MM.1S (cell line): ENCODE measurements at places on chromosomes 16 and 17.

DNA sequence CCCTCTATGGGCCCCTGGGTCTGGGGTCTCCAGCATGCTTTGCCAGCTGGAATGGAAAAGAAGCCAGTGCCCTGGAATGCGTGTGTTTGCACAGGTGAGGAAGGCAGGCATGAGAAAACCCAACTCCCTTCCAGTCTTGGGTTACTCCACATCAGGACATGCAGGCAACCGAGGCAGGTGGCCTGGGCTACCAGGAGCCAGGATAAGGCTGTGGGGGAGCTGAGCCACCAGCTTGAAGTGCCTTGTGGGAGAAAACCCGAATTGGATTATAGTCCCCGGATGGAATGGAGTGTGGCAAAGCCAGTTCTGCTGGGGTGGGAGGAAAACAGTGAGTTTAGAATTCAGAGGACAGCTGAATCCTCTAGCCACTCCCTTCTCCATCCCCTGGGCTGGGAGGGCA lies 7.2 kb downstream of the SRCIN1 start:
- DNase-seq, result peak; percentile 72

DNA sequence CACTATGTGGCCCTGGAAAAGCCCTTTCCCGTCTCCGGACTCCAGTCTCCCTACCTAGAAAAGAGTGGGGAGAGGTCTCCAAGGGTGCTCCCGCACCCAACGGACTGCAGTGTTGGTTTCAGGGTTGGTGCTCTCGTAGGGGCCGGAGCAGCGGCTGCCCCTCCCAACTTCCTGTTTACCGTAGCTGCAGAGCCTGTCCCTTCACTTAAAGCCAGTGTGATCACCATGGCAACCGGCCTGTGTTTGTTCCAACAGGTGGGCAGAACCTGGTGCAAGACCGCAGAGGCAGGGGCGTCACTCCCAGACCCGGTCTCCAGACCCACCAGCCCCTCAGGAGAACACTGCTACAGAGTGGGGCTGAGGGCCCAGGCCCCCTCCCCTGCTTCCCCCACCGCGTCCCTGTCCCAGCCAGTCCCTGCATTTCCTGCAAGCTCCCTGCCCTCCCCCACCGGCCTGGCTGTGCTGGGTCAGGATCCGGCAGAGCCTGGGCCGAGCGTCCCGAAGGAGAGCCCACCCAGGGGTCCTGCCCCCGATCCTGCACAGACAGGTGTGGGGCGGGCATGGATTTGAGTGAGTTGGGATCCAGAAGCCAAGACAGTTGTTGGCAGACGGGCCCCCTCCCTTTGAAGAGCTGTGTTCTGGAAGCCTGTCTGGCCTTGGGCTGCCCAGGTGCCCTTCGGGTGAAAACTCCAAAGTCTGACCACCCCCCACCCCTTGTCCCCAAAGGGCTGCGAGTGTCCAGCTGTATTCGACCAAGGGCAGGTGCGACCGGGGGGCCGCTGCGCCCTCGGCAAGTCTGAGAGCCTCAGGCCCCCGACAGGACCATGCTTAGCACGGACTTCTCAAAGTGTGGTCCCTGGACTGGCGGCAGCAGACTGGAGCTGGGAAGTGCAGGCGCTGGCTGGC lies 1.5 kb upstream of the BAIAP3 start:
- DNase-seq, result peak; percentile 93

DNA sequence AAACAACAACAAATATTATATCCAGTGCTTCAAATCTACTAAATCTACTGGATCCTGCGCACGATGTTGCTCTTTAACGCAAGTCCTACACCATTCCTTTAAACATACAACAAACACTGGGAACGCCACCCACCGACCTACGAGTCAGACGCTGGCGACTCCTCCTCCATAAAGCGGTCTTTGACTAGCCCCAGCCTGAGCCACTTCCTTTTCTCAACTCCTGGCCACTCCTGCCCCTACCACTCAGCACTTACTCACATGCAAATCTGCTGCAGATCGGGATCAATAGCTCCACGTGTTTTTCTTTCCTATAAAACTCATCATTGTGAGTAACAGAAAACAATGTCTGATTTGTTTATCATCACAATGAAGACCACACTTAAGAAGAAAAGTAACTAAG lies 32.8 kb upstream of the MNT start:
- DNase-seq, result no peak

DNA sequence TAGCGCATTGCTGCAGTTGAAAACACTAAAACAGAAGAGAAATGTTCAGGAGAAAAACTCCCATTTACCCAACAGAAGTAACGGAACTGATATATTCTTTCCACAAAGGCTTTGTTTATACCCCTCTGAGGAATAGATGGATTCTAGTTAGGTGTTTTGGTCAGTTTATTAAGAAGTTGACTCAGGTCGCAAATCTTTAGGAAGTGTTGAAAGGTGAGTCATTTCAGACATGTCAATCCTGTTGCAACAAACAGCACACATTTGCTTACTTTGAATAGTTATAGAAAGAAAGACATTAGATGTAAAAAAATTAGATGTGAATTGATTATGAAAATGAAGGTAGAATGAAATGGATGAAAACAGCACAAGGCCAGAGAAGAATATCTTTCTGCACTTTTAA lies 941.0 kb downstream of the KCNJ2 start:
- no peak for DNase-seq

GRCh38 chr16:80231888-80232287 lies 308.9 kb upstream of the DYNLRB2 start:
- no peak for DNase-seq

- no peak for DNase-seq
Measured at GRCh38 chr17:83150369-83151055, 71.1 kb downstream of the METRNL start.

DNA sequence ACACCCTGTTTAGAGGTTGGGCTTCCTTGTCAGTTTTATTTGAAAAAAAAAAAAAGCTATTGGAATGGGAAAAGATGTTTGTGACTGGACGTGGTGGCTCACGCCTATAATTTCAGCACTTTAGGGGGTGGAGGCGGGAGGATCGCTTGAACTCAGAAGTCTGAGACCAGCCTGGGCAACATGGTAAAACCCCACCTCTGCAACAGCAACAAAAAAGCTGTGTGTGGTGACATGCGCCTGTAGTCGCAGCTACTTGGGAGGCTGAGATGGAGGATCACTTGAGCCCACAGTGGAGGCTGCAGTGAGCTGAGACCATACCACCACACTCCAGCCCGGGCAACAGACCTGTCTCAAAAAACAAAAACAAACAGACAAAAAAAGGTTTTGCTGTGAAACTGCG lies 66.1 kb upstream of the SIAH1 start:
- no peak for DNase-seq

DNA sequence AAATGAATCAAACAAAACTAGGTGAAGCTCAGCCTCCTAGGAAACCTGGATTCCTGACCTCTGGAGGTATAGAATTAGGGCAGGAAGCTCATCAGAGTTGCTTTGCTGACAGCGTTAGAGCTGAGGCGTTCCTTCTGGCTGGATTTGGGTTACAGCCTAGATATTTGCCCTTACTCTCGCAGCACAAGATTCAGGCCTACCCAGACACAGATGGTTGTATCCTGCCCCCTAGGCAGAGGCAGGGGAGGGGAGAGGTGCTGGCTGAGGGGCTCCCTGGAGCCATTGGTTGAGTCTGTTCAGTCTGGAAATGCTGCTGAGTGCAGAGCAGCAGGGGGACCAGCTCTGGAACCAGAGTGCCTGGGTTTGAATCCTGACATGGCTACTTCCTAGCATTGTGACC lies 78.4 kb downstream of the MPRIP start:
- no peak for DNase-seq

DNA sequence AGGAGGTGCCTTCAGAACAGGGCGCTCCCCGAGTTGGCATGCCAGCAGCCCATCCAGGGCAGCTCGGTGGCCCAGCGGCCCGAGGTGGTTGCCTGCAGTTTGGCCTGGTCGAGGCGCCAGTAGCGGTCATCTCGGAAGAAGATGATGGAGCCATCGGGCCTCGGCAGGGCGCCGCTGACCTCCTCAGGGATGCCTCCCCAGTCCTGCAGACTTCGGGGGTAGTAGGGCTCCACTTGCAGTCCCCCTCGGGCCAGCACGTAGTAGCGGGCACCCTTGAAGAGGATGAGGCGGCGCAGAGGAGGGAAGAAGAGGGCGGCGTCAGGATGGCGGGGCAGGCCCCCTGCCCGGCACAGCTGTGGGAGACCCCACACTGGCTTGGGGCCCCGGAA lies 5.8 kb downstream of the C17orf50 start:
- no peak for DNase-seq

- peak; percentile 71 for DNase-seq
Measured at GRCh38 chr17:56319531-56319930, 166.3 kb downstream of the ANKFN1 start.

GRCh38 chr16:70752426-70752825 lies 48.5 kb downstream of the VAC14 start:
- DNase-seq, result no peak

DNA sequence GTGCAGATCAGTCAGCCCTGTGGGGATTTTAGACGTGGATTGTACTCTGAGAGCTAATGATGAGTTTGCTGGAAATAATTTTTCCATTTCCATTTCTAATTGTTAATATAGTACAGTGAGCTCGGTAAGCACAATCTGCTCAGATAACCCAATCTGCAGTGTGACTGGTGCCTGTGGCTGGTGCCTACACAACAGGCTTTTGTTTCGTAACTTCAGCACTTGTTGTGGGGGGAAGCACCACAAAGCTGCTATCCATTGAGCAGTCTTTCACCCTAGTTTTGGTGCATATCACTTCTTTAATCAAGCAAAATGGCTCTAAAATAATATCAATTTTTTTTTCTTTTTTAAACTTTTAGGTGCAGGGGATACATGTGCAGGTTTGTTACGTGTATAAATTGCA lies 534.9 kb upstream of the HSBP1 start:
- no peak for DNase-seq

DNA sequence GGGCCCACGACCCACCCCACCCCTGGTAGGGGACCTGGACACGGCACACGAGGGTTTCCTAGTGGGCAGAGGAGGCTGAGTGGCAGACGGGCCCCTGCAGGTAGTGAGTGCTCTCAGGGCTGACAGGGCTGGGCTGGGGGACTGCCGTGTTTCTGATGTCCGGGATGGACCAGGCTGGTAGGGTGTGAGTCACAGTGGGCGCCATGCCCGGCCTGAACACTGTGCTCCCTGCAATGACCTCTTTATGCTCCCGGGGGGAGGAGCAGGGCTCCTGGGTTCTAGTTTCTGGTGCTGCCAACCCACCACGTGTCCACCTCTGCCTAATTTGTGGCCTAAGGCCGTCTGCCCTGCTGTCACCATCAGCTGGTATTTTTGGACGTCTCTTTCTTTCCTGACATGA lies 26.3 kb downstream of the ARHGAP23 start:
- DNase-seq, result no peak

- no peak for DNase-seq
Measured at GRCh38 chr16:52494621-52495020, 52.3 kb downstream of the TOX3 start.

DNA sequence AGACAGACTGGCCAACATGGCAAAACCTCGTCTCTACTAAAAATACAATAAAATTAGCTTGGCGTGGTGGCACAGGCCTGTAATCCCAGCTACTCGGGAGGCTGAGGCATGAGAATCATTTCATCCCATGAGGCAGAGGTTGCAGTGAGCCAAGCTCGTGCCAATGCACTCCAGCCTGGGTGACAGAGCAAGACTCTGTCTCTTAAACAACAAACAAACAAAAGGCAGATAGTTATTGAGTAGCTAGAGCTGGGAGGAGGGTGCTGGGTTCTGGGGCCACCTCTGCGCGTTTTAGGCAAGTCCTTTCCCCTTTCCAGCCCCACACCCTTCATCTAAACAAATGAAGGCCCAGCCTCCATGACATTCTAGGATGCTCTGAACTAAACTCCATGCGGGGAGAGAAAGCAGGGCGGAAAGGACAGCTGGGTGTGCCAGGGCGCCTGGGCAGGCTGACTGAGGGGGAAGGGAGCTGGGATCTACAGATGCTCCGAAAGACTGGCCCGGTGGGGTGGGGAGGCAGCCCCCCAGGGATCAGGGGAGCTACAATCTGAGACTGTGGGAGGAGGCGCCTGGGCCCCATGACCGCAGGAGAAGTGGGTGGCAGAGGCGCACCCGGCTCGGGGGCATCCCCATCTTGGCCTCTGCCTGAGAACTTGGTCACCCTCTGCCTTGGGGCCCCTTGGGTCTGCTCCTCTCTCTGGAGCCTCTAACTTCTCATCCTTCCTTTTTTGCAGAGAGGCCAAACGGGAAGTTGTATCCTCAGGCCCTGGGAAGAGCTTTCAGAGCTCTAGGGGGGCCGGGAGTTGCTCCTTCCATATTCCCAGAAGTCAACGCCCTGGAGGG lies 910 bp downstream of the ITGAL start:
- DNase-seq, result no peak

DNA sequence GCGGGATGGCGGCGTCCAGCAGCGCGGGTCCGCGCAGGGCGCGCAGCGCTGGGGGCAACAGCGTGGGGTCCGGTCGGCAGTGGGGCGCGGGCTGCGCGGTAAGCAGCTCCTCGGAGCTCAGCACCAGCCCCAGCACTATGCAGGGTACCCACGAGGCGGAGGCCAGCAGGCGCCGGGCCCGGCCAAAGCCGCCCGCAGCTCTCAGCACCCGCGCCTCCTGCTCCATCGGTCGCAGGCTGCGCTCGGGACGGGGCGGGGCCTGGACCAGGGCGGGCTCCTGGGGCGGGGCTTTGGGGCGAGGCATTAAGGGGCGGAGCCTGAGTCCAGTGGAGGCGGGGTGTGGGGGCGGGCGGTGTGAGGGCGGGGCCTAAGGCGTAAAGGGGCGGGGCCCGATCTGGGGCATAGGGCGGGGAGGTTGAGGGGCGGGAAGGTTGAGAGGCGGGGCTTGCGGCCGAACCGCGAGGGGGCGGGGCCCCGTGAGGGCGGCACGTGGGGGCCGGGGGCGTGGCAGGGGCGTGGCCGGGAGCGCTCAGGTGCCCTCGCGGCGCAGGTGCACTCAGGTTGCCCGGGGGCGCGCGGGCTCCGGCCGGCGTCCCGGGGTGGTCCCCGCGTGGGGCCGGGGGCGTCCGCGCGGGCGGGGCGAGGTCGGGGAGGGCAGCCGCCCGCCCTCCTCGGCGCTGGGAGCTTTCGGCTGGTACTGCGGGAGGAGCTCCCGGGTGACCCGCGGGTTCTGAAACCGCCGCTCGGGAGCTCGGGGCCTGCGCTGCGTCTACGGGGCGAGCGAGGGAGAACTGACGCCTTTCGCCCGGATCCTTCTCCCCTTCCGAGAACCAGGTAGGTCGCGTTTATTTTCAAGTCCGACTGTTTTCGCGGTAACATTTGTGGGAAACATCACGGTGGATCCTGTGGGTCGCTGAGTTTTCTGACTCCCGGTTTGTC lies 1.4 kb upstream of the SLC22A31 start:
- DNase-seq, result no peak

DNA sequence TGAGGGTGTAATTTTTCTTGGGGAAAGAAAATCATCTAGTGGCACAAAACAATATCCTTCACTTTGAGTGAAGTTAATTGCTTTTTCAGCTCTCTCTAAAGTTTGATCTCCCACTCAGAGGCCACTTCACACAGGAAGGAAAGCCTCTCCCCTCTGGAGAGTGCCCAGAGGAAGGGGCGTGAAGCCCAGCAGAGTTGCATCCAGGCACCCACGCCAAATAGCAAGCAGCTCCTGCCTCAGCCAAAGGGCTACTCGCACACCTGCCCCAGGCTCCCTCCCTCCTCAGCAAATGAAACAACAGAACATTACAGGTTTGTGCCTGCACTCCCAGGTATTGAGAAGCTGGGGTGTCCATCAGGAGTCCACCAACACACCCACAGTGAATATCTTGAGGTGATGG lies 183.0 kb upstream of the RPL38 start:
- DNase-seq, result no peak

GRCh38 chr17:7703584-7704479 lies 1.2 kb upstream of the EFNB3 start:
- DNase-seq, result no peak

GRCh38 chr17:73227379-73227778 lies 34.3 kb downstream of the CPSF4L start:
- no peak for DNase-seq

GRCh38 chr17:75590849-75591721 lies 3.5 kb downstream of the MYO15B start:
- DNase-seq, result no peak
